H9 (cell line): ENCODE measurements at places on chromosomes 13 and 19. TPM values are rescaled to one million over a fixed set of nuclear protein-coding genes. Genes with fewer than 3 reads are reported as not detected.

The SEMA6B gene
- 38.4 and 38.7 TPM in 2 replicates for total RNA-seq

- no peak for DNase-seq
Observed at GRCh38 chr19:3818918-3819317, 32.7 kb upstream of the MATK start.

The MCEMP1 gene
- total RNA-seq = 0.13 TPM in 1 of 2 replicates, not detected in the other

DNA sequence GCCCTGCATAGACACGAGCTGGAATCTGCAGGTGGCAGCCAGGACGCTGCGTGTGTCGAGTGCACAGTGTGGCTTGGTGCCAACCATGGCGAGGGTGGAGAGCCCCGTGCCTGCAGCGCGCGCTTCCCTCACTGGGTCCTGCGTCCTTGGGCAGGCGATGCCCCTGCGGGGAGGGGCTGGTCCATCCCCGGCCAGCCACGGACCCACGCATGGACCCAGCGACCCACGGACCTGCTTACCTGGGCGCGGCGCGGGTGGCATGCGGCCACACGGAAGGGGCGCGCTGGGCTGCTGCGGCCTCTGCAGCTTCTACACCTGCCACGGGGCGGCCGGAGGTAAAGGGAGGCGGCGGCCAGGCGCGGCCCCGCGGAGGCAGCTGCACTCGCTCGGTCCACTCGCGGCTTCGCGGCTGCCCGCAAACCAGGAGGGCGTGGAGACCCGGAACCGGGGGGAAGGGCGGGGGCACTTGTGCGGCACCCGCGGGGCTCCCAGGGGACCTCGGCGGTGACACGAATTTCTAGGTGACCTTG is 569 bp upstream of the MCF2L start:
- no peak for DNase-seq

The PEAK3 gene
- total RNA-seq = not detected in 2 replicates

The ZNF628 gene
- 16.5 and 16.6 TPM in 2 replicates for total RNA-seq

DNA sequence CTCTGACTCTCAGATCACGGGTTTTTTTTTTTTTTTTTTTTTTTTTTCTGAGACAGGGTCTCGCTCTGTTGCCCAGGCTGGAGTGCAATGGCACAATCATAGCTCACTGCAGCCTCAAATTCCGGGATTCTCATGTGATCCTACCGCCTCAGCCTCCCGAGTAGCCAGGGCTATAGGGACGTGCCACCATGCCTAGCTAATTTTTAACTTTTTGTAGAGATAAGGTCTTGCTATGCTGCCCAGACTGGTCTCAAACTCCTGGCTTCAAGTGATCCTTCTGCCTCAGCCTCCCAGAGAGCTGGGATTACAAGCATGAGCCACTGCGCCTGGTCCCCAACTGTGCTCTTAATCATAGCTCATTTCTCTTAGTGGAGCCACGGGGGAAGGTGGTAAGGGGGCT is 4.6 kb upstream of the GRAMD1A start:
- DNase-seq = no peak

GRCh38 chr13:78816154-78816553 is 157.2 kb upstream of the OBI1 start:
- no peak for DNase-seq

The FCHO1 gene
- 13.1 and 13.7 TPM in 2 replicates for total RNA-seq
